Trophoblast cell (in vitro differentiated cells and primary cell): ENCODE measurements at places on chromosomes 3 and 15.

GRCh38 chr3:193544289-193544688 lies 10.4 kb downstream of the ATP13A4 start:
- no peak for DNase-seq

- DNase-seq, result no peak
Measured at GRCh38 chr15:64501396-64501715, 41.0 kb downstream of the ZNF609 start.

DNA sequence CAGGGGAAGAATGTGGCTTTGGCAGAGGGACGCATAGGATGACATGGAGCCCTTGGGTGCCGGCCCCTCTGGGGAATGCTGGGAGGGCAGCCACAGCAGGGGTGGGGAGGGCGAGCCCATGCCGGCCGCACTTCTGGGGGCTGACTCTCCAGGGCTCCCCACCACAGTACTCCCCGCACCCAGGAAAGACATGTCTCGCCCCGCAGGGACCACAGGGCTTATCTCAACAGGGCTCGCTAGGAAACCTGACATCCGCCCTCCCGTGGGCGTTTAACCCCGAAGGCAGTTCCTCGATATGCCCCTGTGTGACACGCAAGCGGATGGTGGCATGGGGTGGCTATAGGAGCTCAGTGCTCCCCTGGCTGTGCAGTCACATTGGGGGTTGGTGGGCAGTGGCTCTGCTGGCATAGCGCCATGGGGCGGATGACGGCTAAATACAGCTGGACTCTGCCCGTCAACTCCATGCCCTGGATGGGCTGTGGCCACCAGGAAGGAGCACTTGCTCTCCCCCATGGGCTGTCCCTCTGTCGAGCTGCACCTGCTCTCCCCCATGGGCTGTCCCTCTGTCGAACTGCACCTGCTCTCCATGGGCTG lies 141.4 kb downstream of the ADAMTS17 start:
- no peak for DNase-seq

- no peak for DNase-seq
Measured at GRCh38 chr3:45343947-45344346, 44.4 kb upstream of the LARS2 start.

- no peak for DNase-seq
Measured at GRCh38 chr3:36777424-36778218, 13.3 kb upstream of the DCLK3 start.

GRCh38 chr15:25894371-25894902 lies 31.3 kb upstream of the ATP10A start:
- no peak for DNase-seq

DNA sequence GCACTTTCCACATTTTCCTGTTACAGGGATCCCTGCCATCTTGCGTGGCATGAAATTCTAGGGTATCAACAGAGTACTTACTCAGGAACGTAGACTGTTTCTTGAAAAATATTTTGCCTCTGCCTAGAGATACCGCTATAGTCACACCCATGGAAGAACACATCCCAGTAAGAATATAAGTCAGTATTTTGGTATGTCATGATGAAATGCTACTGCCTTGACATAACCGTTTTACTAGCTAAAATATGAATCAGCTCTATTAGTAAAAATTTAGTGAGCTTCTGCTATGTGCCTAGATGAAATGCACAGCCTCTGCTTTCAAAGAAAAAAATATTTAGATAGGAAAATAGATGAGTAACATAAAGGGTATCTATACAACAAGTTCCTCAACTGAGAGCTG lies 276.4 kb downstream of the TBC1D5 start:
- peak; percentile 36 for DNase-seq
